ENCODE measurements at places on chromosomes 16 and 17.

DNA sequence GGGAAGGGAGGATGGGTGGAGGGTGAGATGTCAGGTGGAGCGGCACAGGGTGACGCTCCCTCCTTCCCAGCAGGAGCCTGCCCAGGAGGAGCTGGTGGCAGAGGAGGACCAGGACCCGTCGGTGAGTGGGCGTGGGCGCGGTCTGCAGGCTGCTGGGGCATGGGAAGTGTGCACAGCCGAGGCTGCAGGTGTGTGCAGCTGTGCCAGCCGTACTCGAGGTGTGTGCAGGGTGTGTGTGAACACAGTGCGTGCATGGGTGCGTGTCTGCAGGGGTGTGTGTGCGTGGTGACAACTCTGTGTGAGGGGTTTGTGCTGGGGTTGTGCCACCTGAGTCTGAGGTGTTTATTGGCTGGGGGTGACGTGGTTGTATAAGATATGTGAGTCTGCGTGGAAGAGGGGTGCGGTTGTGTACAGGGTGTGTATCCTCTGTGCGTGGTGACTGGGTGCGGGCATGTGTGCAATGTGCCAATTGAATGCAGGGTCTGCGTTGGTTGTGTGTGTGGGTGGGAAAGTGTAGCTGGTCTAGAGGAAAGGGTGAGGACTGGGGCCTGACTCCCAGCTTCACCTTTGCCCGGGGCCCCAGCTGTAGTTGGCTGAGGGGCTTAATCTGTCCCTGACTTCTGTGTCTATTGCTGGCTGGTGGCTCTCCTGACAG, 670 bp downstream of the TNFSF12 start:
- peak; percentile 50 for DNase-seq

DNA sequence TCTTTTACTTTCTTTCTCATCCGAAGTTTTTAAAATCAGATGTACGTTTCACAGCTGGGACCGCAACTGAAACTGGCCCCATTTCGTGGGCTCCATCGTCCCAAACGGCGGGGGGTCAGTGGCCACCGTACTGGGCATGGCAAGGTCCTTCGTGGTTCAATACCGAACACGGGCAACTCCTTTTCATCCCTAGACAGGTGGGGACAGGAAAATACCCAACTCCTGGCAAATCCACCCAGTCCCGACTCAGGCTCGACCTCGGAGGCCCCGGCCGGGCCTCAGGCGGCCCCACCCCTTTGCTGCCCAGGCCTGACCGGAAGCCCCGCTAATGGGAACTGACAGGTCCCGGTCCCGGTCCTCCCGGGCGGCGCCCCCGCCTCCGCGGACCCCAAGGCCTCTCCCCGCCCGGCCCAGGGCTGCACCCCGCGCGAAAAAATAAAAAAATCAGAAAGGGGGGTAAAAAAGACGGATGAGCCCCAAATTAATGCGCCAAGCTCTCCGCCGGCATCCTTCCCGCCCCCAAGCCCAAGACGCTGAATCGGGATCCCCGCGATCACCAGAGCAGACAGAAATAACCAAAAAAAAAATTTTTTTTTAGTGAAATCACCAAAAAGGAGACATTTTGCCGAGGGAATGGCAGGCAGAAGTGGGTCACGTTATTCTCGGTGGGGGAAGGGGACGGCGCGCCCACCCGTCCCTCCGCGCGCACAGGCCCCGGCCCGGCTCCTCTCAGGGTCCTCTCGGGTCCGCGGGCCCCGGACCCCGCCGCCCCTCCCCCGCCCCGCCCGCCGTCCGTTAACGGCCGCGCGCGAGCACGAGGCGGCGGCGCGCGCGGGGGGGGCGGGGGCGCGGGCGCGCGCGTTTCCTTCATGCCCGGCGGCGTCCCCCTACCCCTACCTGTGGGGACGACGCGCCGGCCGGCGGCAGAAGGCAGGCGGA, 562 bp downstream of the ZC3H7A start:
- peak; percentile 31 for DNase-seq

GRCh38 chr17:77688369-77688768, 270.1 kb upstream of the TNRC6C start:
- no peak for DNase-seq

DNA sequence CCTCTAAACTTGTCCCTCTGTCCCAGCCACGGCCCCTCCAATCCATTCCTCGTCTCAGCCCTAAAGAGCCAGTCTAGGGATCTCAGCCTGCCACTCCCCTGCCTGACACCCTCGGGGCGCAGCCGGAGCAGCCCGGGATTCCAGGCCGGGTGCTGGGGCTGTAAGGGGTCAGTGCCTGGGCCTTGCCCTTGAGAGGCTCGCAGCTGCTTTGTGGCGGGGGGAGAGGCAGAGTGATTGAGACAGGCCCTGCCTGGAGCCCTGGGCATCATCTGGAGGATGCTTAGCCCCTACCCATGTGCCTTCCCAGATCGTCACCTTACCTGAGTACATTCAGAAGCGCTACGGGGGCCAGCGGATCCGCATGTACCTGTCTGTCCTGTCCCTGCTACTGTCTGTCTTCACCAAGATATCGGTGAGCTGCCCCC, 8.3 kb downstream of the SLC5A10 start:
- DNase-seq, result no peak

DNA sequence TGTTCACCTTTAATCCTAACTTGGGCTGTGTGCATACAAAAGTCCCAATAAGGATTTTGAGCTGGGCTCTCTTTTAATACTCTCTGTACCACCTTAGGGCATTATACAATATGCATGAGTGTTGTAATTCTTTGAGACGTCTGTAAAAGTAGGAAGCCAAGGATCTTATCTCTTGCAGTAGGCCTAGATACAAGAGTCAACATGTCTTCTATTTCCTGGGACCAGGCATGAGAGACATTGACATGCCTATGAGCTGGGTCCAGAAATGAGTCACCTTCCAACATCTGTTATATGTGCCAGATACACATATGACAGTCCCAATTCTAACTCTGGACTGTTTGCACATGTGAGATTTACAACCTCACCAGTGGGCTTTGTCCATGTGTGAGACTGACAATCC, 1911.2 kb downstream of the TP53TG3F start:
- no peak for DNase-seq

- no peak for DNase-seq
These were observed 42.0 kb downstream of the CMIP start for GRCh38 chr16:81486540-81487061.

- peak; percentile 11 for DNase-seq
These were observed 43.9 kb downstream of the CHD9 start for GRCh38 chr16:53098526-53099317.

DNA sequence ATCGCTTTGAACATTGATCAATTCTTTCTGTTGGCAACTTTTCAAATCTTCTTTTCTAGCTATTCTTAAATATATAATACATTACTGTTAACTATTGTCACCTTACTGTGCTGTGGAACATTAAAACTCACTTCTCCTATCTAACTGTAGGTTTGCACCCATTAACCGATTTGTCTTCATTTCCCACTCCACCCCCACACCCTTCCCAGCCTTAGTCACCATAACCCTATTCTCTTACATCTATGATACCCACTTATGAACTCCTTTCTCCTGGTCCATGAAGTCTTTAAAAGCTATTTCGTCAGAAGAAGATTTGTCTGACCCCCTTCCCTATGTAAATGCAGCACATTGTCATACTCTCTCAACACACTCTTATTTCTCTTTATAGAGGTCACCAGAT, 993.4 kb upstream of the EEF2KMT start:
- DNase-seq, result no peak

GRCh38 chr17:40307001-40307730, 1.8 kb upstream of the RARA start:
- DNase-seq, result no peak

GRCh38 chr17:36004594-36005108, 3.3 kb upstream of the CCL15 start:
- no peak for DNase-seq

- DNase-seq, result no peak
These were observed 82.9 kb downstream of the ZNF778 start for GRCh38 chr16:89300311-89300975.

DNA sequence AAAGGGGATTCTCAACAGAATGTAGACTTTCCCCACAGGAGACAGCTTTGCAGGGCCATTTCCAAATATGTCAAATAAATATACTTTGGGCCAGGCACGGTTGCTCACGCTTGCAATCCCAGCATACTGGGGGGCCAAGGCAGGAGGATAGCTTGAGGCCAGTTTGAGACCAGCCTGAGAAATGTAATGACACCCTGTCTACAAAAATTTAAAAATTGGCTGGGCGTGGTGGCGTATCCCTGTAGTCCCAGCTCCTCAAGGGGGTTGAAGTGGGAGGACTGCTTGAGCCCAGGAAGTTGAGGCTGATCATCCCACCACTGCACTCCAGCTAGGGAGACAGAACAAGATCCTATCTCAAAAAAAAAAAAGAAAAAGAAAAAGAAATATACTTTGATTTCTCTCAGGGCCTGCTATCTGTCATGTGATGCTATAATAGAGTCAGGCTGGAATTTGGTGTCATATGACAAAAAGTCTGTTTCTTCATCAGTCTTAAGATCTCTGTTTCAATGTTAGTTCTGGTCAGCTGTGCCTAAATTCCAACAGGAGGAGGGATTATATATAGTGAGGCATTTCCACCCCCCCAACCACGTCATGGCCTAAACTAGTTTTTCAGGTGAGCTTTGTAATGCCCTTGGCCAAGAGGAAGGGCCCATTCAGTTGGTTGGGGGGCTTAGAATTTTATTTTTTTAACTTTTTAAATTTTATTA, 4.3 kb upstream of the ZDHHC7 start:
- no peak for DNase-seq

DNA sequence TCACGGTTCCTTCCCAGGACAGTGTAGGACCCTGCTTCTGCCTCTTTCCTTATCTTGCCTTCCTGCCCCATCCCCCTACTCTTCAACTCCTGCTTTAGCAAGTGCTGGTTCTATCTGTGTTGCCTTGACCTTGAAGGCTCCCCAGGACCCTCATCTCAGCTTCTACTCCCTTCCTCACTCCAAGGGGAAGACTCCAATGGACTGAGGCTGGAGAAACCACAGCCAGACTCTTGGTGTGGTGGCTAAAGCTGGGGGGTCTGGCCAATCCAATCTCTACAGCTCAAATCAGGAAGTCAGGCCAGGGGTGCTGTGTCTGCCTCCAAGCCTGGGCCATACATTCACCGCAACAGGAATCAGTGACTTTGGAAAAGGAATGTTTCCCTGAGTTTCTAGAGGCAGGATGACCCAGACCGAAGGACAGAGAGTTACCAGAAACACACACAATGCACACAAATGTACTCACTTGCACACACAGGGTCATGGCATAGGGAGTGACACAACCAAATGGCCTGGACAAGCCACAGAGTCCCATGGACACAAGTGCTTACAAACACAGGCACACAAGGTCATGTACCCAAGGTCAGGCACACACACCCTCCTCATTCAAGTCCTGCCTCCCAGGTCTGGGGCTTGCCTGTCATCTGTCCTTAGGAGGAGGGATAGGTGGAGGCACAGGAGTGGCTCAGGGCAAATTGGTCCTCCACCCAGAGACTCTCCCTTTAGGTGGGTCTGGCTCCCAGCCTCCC, 1.7 kb upstream of the HSD11B2 start:
- no peak for DNase-seq

GRCh38 chr17:21239680-21240368, 13.4 kb downstream of the NATD1 start:
- no peak for DNase-seq

DNA sequence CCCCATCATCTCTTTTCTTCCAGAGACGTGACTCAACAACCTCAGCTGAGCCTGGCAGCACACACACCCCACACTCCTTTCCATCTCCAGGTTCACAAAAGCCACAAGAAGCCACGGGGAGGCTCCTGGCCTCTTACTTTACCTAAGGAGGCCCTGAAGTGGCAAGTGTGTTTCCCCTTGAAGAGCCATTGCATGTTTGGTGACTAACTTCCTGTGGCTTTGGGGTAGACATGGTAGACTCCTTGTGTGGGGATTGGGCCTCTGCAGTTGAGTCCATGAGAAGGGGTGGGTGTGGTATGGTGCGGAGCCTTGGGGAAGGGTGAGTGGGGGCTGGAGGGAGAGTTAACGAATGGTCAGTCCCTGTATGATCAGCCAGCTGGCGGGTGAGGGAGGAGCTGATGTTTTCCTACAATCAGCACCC, 24.2 kb downstream of the SAP30BP start:
- no peak for DNase-seq

DNA sequence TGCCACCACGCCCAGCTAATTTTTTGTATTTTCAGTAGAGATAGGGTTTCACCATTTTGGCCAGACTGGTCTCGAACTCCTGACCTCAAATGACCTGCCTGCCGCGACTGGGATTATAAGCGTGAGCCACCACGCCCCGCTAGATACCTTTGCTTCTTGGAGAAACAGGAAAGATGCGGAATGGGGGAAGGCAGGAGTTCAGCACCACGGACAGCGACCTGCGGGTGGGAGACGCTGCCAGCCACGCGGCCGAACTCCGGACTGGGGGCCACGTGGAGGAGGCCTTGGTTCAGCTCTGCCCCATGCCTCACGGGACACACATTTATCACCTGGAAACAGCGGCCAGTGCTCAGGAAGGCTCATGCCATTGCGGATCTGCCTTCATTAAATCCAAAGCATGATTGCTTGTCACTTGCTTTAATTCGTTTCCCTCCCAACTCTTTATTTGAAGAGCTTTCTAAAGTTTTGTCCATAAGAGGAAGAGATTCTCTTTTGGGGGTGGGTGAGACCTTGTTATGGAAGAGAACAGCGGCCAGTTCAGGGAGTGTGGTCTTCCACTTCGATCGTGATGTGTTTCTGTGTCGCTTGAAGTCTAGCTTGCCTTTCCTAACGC, 219.9 kb downstream of the ENGASE start:
- DNase-seq, result no peak

- no peak for DNase-seq
These were observed 4.8 kb downstream of the B9D1 start for GRCh38 chr17:19357761-19358160.

- no peak for DNase-seq
These were observed 58.8 kb upstream of the MSI2 start for GRCh38 chr17:57197466-57198071.

- no peak for DNase-seq
These were observed 30.1 kb downstream of the DNAH9 start for GRCh38 chr17:11628374-11628773.

- no peak for DNase-seq
These were observed 12.4 kb upstream of the YWHAE start for GRCh38 chr17:1412185-1413110.

- no peak for DNase-seq
These were observed 67.5 kb downstream of the SHISA6 start for GRCh38 chr17:11308531-11308930.

DNA sequence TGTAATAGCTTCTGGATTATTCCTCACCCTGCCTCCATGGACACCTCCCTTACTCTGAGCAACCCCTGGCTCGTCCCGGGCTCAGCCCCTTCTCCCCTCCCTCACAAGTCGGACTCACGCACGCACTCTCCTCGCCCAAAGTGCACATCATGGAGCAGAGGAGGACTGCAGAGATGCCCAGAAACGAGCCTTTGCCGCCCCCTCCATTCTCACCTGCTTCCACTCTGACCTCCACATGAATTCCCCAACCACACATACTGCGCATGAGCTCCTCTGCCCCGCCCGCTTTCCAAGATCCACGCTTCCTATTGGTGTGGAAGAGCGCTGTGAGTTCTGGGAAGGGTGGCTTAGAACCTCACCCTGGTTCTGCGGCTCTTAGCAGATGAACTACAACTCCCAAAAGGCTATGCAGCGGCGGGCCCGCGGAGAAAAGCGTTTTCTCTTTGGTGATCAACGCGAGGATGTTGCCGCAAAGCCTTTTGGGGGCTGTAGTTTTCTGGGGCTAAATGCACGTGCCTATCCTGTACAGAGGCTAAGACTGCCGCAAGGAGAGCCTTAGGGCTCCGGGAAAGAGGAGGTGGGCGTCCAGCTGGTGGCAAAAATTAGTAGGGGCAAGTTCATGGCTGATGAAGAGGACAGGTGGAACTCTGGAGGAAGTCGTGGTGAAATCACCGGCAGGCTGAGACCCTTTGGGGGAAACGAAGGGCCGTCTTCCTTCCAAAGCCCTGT, at the start of gene PHB1:
Gene PHB1 (minus strand): TSS at position 261 of the 729 bp plus-strand sequence. CDS start 1,618 bp downstream, outside the sequence.
- DNase-seq, result peak; percentile 95

All from naive thymus-derived CD4-positive, alpha-beta T cell (primary cell).